ENCODE measurements at places on chromosomes 1 and 21. TPM values are rescaled to one million over a fixed set of nuclear protein-coding genes. Genes with fewer than 3 reads are reported as not detected.

DNA sequence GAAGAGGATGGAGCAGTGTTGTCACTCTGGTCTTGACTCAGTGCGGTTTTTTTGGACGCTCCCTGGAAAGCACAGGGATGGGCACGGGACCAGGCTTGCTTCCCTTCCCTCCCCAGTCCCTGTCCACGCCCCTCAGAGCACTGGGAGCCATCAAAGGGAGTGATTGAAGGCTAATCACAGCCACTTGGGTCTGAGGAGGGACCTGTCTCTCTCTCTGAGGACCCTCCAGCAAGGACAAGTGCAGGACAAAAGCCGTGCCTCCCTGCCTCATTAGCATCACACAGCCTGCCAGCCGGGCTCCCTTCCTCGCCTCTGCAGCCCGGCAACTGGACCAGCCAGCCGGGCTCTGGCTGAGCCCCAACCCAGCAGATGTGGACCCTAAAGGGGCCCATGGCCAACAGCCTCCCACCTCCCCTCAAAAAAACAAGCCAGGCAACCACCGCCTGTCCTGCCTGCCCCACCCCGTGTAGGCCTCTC lies 18.6 kb upstream of the PDZK1IP1 start:
- H3K27me3 ChIP-seq = no peaks in the 10 kb centered on the region
- no peaks in the 10 kb centered on the region for H3K36me3 ChIP-seq
- no peak for DNase-seq
- H3K4me1 ChIP-seq = no peaks in the 10 kb centered on the region
- no peak overlapping the region for H3K4me3 ChIP-seq

- no peaks in the 10 kb centered on the region for H3K4me1 ChIP-seq
- H3K4me3 ChIP-seq = no peak overlapping the region
- DNase-seq = peak; percentile 69
- H3K27ac ChIP-seq = no peak overlapping the region
- H3K27me3 ChIP-seq = no peaks in the 10 kb centered on the region
These were observed 224.4 kb downstream of the DSCAM start for GRCh38 chr21:40622531-40622930.

Gene PTPN22
- total RNA-seq = 7.0 TPM

Gene CR1L
- total RNA-seq = 2.6 TPM

DNA sequence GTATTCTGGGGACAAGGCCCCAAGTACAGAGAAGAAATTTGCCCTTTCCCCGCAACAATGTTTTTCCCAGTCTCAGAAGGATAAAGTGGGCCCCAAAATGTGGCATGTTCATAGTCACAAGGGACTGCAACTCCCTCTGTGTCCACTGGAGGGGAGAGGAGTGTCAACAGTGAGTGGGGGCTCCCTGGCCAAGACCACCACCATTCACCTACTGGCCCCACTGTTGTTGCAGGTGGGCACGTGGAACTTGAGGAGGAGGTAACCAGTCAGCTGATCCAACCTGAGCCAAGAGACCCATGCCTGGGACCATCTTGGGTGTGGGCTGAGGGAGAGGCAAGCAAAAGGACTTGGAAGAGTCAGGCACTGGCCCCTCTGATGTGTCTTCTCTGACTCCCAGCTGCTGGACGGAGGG lies 777 bp downstream of the NUDT17 start:
- H3K27ac ChIP-seq = no peak overlapping the region
- DNase-seq = peak; percentile 70
- no peaks in the 10 kb centered on the region for H3K27me3 ChIP-seq
- no peak overlapping the region for H3K4me3 ChIP-seq

GRCh38 chr21:31879911-31880310 lies 7.1 kb downstream of the HUNK start:
- H3K27me3 ChIP-seq = no peaks in the 10 kb centered on the region
- H3K36me3 ChIP-seq = no peaks in the 10 kb centered on the region
- DNase-seq = peak; percentile 78
- H3K27ac ChIP-seq = no peak overlapping the region

Gene CD247
- total RNA-seq = 4.1 TPM
